Osteoblast (primary cell): ENCODE measurements at places on chromosomes 2 and 18. TPM values are rescaled to one million over a fixed set of nuclear protein-coding genes. Genes with fewer than 3 reads are reported as not detected.

DNA sequence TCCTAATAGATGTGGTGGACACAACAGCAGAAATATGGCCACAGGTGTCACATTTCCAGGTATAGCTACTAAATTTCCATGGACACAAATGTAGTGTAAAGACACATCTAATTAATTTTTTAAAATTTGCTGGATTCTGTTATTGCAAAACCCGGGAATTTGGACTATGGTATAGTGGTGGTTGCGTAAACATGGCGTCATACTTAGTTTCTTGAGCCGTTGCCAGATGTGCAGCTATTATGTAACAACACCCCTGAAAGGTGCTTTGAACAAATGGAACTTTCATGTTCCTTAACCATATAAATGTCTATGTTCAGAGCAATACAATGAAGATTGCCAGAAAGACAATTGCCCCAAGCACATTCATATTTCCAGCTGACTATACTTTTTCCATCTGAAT, 85.9 kb downstream of the HRH4 start:
- H3K36me3 ChIP-seq: no peaks in the 10 kb centered on the region
- H3K27me3 ChIP-seq: peaks cover 5% of the 10 kb centered on the region
- DNase-seq: no peak
- H3K4me3 ChIP-seq: no peak overlapping the region
- no peak overlapping the region for H3K27ac ChIP-seq
- no peaks in the 10 kb centered on the region for H3K4me1 ChIP-seq

- no peak overlapping the region for H3K27ac ChIP-seq
- no peaks in the 10 kb centered on the region for H3K36me3 ChIP-seq
- DNase-seq: no peak
- H3K4me3 ChIP-seq: no peak overlapping the region
Measured at GRCh38 chr2:2493496-2493895, 162.4 kb upstream of the MYT1L start.

GRCh38 chr2:3776311-3776710, 72.9 kb downstream of the DCDC2C start:
- H3K4me3 ChIP-seq: no peak overlapping the region
- DNase-seq: no peak
- H3K27ac ChIP-seq: no peak overlapping the region
- H3K36me3 ChIP-seq: no peaks in the 10 kb centered on the region

DNA sequence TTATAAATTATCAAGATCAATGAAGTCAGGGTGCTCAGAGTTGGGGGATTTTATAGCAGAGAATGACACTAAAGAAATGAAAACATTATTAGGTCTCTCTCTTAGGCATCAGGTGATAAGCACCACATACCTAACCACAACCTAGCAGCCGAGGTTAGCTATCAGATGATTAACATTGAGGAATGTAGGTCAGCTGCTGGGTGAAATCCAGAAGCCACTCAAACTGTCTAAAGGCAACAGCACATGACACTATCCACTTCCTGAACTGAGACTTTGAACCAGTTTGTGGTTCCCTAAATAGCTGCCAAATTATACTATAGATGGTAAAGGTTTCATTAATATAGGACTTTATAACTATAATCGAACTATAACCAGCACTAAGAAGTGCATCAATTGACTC, 4.7 kb downstream of the EPG5 start:
- no peaks in the 10 kb centered on the region for H3K27me3 ChIP-seq
- peaks cover 19% of the 10 kb centered on the region for H3K36me3 ChIP-seq
- peak overlapping the region; percentile 87 for H3K27ac ChIP-seq

CHRND gene
- not detected in 2 replicates for total RNA-seq
